Thymus (tissue), 14 donors: ENCODE measurements at places on chromosomes 7 and 10. TPM values are rescaled to one million over a fixed set of nuclear protein-coding genes. Genes with fewer than 3 reads are reported as not detected.

- DNase-seq, result no peak
- H3K36me3 ChIP-seq, result no peaks in the 10 kb centered on the region
- peaks cover 6% of the 10 kb centered on the region for H3K4me1 ChIP-seq
- no peak overlapping the region for H3K4me3 ChIP-seq
- no peaks in the 10 kb centered on the region for H3K27me3 ChIP-seq
Measured at GRCh38 chr10:60209874-60210570, 179.7 kb downstream of the ANK3 start.

Gene MRC1
- total RNA-seq, result 6.8 TPM

DNA sequence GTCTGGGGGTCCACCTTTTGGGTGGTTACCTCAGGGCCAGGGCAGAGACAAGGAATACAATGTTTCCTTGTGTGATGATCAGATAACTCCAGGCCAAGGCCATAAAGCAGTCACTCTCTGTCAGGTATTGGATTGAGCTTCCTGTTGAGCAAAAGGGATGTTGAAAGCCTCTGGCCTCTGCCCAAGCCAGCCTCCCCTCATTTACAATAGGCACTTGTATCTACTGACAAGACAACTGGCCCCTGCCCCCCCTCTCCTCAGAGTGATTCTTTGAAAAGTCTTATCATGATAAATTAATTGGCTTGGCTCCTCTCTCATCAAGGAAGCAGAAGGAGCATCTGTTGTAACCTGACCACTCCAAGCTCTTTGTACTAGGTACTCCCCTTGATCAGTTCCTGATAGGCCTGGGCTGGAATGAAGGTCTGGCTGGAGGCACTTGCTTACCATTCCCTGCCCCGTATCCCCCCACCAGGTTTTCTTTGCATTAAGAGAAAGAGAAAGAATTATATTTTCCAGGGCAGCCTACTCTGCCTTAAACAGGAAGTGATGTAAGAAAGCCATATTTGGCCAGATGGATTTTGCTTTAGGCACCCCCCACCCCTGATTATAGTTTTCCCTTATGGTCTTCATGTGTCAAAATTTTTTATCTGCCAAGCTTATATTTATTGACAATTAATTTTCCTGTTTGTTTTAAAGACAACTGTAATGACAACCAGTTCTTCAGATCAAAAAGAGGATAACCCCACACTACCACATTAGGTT is 42.1 kb upstream of the HPS1 start:
- no peaks in the 10 kb centered on the region for H3K4me1 ChIP-seq
- no peaks in the 10 kb centered on the region for H3K36me3 ChIP-seq
- no peak overlapping the region for H3K4me3 ChIP-seq
- no peaks in the 10 kb centered on the region for H3K27me3 ChIP-seq
- no peak for DNase-seq
- no peak overlapping the region for H3K27ac ChIP-seq

DNA sequence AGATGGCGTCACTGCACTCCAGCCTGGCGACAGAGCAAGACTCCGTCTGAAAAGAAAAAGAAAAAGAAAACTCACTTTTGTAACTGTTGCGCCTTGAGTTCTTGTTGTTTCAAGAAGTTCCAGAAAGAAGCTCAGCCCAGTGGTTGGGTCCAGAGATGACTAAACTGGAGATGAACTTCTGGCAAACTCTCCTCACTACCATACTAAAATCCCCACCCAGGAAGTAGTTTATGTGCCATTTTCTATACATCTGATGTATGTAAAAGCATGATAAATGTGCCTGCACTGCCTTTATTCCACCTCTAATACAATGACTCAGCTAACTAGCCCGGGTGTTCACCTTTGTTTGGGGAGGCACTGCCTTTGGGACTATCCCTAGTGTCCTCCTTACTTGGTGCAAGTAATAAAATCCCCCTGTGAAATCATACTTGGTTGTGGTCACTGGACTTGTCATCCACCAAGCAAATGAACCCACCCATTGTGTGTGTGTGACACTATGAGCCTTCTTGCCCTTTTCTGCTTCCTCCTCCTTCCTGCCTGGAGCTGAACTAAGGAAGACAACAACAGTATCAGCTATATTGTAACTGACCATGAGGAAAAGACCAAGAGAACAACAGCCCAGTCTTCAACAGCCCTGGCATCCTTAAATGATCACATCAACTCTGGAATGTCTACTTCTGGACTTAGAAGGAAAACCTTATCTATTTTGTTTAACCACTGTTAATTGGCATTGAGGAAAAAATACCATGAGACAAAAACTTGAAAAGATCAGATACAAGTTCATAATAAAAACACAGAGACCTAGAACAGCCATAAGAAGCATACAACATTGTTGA is 33.6 kb downstream of the JMJD1C start:
- H3K27ac ChIP-seq, result no peak overlapping the region
- no peaks in the 10 kb centered on the region for H3K27me3 ChIP-seq
- no peaks in the 10 kb centered on the region for H3K36me3 ChIP-seq
- H3K4me1 ChIP-seq, result no peaks in the 10 kb centered on the region

DNA sequence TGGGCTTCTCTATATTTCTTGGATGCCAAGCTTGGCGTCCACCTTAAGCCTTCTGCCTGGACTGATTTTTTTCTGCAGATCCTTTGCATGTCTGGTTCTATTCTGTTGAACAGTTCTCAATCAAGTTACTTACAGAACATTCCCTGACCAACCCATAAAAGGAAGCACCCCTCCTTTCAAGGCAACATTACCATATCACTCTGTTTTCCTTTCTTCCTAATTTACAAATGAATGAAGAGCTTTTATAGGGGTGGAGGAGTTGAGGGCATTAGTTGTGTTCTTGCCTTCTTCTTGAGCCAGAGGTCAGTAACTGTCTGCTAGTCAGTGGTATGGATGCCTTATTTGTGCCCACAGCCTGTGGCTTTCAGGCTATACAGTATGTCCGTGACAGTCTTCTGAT is 361.0 kb downstream of the PHTF2 start:
- H3K27me3 ChIP-seq, result no peaks in the 10 kb centered on the region
- no peak overlapping the region for H3K27ac ChIP-seq
- DNase-seq, result no peak
- H3K36me3 ChIP-seq, result no peaks in the 10 kb centered on the region

DNA sequence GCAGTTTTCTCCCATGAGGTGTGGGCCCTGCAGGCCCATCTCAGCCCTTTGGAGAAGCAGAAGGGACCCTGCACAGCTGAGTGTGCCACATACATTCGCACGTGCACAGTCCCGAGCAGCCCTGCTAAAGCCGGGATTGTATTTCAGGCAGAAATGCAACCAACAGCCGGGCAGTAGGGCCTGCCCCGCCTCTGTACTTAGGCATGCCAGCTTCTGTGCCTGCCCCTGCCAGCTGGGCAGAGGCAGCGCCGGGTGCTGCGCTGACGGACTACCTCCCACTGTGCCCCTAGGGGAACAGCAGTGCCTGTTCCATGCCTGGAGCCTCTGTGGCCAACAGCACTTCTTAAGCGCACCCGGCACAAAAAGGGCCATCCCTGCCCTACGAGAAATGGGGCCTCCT is 170.3 kb downstream of the NEURL1 start:
- no peak overlapping the region for H3K27ac ChIP-seq
- H3K4me1 ChIP-seq, result peaks cover 6% of the 10 kb centered on the region
- no peaks in the 10 kb centered on the region for H3K27me3 ChIP-seq
- no peak overlapping the region for H3K4me3 ChIP-seq
- no peak for DNase-seq

GRCh38 chr10:43926371-43926770 is 277.7 kb upstream of the ZNF32 start:
- peaks cover 2% of the 10 kb centered on the region for H3K27me3 ChIP-seq
- no peak for DNase-seq
- no peaks in the 10 kb centered on the region for H3K36me3 ChIP-seq
- no peaks in the 10 kb centered on the region for H3K4me1 ChIP-seq
- H3K27ac ChIP-seq, result no peak overlapping the region

DNA sequence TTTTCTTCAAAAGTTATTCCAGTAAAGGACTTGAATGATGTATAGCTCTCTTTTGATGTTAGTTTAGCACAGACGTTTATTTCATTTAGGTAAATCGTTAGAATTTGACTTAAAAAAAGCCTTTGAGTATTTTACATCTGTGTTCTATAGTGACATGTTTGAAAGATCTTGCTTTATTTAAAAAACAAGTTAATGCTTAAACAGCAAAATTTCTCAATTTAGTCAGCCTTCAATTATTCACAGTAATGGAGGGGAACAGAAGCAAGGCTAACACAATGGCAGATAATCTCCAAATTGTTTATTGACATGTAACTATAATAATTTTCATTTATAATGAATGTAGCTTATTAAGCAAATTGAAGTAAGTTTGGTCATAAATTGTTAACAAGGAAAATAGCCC is 63.5 kb downstream of the MKLN1 start:
- no peaks in the 10 kb centered on the region for H3K4me1 ChIP-seq
- DNase-seq, result no peak
- no peaks in the 10 kb centered on the region for H3K27me3 ChIP-seq
- H3K4me3 ChIP-seq, result no peak overlapping the region

Gene ANKRD2
- 0.05 TPM for total RNA-seq

Gene RNF148
- 0.24 TPM for total RNA-seq

DNA sequence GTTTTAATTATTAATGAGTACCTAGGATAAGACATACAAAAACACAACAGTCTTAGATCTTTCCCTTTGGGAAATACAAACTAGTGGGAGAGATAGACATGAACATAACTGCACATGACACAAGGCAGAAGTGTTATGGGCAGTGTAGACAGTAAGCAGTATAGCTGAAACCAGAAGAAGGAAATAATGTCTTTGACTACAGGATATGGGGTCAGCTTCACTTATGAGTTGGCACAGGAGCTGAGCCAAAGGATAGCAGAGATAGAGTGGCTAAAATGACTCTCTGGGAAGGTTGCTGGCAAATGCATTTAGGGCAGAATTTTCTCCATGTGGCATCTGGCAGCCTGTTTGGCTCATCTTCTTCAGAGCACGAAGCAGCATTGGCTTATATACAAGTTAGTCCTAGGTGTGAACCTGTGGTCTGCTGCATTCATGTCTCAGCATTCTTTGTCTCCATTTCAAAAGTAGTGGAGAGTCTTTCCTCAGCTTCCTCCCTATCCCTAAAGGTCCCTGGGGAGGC is 60.3 kb upstream of the FEZF1 start:
- no peak for DNase-seq
- no peak overlapping the region for H3K4me3 ChIP-seq
- H3K27me3 ChIP-seq, result no peaks in the 10 kb centered on the region
- no peaks in the 10 kb centered on the region for H3K4me1 ChIP-seq
- no peaks in the 10 kb centered on the region for H3K36me3 ChIP-seq
- H3K27ac ChIP-seq, result no peak overlapping the region

- no peak overlapping the region for H3K4me3 ChIP-seq
- no peak for DNase-seq
- no peak overlapping the region for H3K27ac ChIP-seq
- H3K4me1 ChIP-seq, result peaks cover 7% of the 10 kb centered on the region
- no peaks in the 10 kb centered on the region for H3K36me3 ChIP-seq
Measured at GRCh38 chr10:70748801-70749573, 36.2 kb downstream of the TBATA start.

DNA sequence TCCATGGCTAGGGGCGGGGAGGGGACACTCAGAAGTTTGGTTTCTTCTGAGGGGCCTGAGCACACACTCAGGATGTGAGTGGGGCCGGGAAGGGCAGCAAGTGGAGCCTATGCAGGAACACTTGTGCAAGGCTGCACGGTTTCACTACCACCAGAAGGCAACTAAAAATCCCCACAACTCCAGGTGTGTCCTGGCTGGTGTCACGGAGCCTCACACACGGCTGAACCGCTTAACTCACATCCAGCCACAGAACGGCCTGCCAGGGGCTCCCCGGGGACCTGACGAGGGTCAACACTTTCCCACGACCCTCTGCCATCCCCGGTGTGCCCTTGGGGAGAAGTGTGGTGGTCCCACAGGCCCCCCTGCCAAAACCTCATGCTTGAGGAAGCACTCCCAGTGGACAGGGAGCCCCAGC is 173.9 kb downstream of the ELFN1 start:
- H3K4me3 ChIP-seq, result no peak overlapping the region
- no peaks in the 10 kb centered on the region for H3K27me3 ChIP-seq
- H3K36me3 ChIP-seq, result peaks cover 9% of the 10 kb centered on the region
- no peak overlapping the region for H3K27ac ChIP-seq

Gene SPACDR
- total RNA-seq, result 0.76 TPM

Gene FAM25C
- 0.57 TPM for total RNA-seq

GRCh38 chr7:87476179-87476557 is 688 bp upstream of the ABCB4 start:
- H3K4me3 ChIP-seq, result no peak overlapping the region
- H3K27ac ChIP-seq, result no peak overlapping the region
- no peak for DNase-seq

GRCh38 chr10:132727411-132727810 is 58.5 kb downstream of the NKX6-2 start:
- peaks cover 4% of the 10 kb centered on the region for H3K36me3 ChIP-seq
- H3K4me1 ChIP-seq, result no peaks in the 10 kb centered on the region
- no peak overlapping the region for H3K27ac ChIP-seq
- H3K4me3 ChIP-seq, result no peak overlapping the region
- no peak for DNase-seq

GRCh38 chr10:32141018-32141807 is 85.0 kb upstream of the KIF5B start:
- no peaks in the 10 kb centered on the region for H3K36me3 ChIP-seq
- no peak overlapping the region for H3K4me3 ChIP-seq
- H3K27me3 ChIP-seq, result no peaks in the 10 kb centered on the region
- no peak for DNase-seq

DNA sequence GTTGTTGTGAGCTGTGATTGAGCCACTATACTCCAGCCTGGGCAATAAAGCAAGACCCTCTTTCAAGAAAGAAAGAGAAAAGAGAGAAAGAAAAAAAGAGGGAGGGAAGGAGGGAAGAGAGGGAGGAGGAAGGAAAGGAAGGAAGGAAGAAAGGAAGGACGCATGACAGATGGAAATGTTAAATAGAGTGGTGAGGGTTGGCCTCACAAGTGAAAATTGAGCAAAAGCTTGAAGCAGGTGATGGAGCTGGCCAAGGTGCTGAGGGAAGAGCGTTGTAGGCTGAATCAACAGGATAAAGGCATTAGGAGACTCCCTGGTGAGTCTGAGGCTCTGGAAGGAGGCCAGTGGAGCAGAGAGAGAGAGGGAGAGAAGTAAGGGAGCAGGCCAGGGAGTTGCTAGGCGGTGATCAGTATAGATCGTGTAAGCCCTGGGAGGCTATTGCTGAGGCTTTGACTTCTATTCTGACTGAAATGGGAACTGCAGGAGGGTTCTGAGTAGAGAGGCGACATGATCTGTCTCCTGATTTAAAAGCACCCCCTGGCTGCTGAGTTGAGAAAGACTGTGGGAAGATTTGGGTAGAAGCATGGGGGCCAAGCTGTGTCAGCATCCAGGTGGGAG is 26.5 kb upstream of the TMEM248 start:
- H3K4me1 ChIP-seq, result no peaks in the 10 kb centered on the region
- no peaks in the 10 kb centered on the region for H3K27me3 ChIP-seq
- H3K27ac ChIP-seq, result no peak overlapping the region
- H3K4me3 ChIP-seq, result no peak overlapping the region
- no peaks in the 10 kb centered on the region for H3K36me3 ChIP-seq
- no peak for DNase-seq

Gene SRGN
- total RNA-seq, result 290 TPM

Gene HABP2
- 0.19 TPM for total RNA-seq

- DNase-seq, result no peak
- H3K27me3 ChIP-seq, result no peaks in the 10 kb centered on the region
- no peak overlapping the region for H3K27ac ChIP-seq
- H3K4me1 ChIP-seq, result no peaks in the 10 kb centered on the region
Measured at GRCh38 chr10:97017474-97017903, 168.3 kb downstream of the SLIT1 start.

Gene CLDN4
- 13.4 TPM for total RNA-seq

Gene OPN1SW
- total RNA-seq, result not detected
